SK-N-MC (cell line): ENCODE measurements at places on chromosomes 5 and 9.

DNA sequence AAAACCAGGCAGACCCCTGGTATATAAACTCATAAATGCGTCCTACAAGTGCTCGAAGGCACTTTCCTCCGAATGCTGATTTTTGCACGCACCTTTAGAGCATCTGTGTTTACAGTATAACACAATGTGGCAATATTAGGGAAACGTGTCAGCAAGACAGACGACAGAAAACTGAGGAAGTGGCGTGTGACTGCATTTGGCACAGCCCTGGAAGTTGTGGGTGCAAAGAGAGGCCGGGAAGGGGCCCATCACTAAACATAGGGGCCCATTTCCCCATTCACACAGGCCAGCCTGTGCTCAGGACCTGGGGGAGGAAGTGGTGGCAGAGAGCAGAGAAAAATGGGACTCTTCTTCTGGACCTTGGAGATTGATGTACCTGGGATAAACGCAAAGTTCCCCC, 48.2 kb downstream of the RASGEF1C start:
- DNase-seq: no peak

DNA sequence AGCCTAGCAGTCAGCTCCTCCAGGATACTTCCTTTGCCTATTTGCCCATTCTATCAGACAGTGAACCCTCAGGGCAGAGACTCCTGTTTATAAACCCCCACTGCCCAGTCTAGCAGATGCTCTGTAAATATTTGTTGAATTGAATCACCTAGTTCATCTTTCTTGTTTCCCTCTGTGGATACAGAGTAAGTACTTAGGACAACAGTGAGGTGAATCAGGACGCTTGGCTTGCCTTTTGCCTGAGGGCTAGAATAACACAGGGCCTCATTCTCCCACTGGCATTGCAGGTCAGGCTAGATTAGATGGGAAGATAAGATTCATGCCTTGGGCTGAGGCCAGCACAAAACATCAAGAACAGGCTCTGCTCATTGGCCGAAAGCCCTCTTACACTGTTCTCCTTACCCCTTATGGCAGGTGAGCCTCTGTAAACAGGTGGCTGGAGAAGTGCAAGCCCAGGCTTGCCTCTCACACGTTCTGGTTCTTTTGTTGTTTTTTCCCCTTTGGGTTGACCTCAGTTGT, 22.2 kb downstream of the TNFSF8 start:
- DNase-seq: no peak

GRCh38 chr5:143229426-143229895, 174.0 kb downstream of the NR3C1 start:
- DNase-seq: no peak

DNA sequence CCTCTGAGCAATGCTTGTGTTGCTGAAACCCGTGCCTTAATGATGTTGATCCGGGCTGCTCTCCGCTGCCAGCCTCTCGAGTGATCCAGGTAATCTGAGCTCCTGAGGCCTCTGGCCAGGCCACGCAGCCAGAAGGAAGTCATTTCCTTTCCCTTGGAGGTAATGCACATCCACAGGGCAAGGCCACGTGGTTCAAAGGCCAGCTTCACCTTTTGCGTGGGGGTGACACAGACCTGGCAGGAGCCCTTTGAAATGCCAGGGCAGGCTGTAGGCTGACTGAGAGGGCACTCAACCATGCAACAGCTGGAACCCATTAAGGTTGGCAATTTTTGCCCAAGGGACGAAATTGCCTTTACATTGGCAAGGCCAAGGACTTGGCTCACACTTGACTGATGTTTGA, 80.4 kb downstream of the LIX1 start:
- no peak for DNase-seq

DNA sequence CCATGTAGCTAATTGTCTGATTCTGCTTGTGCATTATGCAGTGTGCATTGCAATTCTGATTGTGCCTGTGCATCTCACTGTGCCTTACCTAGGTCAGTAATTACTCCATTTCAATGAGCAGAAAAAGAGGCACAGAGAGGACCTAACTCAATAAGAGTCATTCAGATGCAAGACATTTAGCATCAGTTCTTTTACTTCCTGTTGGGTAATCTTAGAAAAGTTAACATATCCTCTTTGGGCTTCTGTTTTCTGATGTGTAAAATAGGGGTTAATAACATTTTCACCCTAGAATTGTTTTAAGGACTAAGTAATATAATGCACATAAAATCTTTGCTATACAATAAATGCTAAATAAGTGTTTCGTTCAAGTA, 7.0 kb upstream of the DCTN4 start:
- DNase-seq: no peak

- no peak for DNase-seq
These were observed 13.9 kb upstream of the UBLCP1 start for GRCh38 chr5:159249158-159249557.
